ENCODE measurements at places on chromosomes 3 and 15.

DNA sequence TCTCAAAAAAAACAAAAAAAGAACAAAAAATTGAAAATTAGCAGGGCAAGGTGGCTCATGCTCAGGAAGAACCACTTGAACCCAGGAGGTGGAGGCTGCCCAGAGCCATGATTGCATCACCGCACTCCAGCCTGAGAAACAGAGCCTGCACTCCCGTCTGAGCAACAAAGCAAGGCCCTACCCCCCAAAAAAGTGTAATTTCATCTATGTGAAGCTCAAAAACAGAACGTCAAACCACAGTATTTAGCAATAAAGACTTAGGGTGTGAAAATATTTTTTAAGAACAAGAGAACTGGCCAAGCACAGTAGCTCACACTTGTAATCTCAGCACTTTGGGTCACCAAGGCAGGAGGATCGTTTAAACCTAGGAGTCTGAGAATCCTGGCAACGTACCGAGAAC lies 38.2 kb downstream of the STAG1 start:
- no peak for DNase-seq

DNA sequence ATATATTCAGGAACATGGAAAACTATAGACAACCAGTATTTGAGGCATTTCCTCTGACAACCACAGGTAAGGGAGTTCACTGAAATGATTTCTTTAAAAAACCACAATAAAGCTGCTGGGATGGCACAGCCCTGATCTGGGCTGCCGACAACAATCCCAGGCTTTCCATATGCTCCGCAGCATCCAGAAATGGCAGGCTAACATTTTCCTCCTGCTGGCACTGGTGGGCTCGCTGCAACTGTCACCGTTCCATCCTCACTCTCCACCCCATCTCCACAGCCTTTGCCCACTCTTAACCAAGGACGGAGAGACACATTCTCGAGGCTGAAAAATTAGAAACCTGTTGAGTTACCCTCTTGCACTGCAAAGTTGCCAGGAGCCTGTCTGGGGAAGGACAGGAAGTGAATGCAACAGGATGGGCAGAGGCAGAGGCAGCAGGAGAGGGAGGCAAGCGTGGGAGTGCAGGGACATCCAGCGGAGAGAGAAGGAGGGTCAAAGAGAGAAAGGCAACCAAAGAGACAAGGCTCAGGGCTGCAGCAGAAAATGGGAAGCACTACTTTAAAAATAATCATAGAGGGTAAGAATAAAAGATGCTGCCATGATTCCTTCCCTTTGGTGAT lies 79.0 kb upstream of the ARRDC4 start:
- no peak for DNase-seq

- DNase-seq: no peak
Measured at GRCh38 chr15:31247404-31247803, 79.2 kb upstream of the KLF13 start.

- no peak for DNase-seq
Measured at GRCh38 chr3:184954251-184954650, 142.3 kb downstream of the VPS8 start.

DNA sequence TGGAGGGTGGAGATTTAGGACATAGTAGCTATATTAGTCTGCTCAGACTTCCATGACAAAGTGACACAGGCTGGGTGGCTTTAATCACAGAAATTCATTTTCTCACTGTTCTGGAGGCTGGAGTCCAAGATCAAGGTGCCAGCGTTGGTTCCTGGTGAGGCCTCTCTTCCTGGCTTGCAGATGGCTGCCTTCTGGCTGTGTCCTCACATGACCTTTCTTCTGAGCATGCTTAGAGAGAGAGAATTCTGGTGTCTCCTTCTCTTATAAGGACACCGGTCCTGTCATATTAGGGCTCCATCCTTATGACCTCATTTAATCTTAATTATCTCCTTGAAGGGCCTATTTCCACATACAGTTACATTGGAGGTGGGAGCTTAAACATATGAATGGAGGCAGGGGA lies 14.9 kb upstream of the SHC4 start:
- DNase-seq: no peak

DNA sequence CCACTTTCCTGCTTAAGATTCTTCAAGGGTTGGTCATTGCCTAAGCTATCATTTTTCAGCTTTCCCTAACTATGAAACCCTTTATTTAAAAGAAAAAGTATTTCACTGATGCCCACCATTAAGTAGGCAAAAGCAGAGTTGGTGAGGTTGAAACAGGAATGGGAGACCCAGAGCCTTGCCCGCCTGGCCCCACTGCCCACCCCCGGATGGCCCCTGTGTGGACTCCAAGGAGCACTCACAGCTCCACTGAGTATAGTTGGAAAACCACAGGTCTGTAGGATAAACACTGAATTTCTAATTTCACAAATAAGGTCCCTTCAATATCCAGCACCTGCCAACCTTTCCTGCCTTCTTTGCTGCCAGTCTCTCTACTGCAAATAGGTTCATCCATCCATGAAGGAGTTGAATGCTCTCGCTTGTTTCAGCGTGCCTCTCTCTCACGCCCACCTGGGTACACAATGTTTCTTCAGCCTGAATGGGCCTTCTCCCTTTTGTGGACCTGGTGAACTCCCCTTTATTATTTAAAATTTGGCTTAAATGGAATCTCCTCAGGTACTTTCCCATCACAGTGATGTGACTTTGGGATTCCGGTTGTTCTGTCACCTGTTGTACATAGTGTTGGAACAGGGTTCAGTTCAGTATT lies 8.7 kb upstream of the ACAP2 start:
- DNase-seq: peak; percentile 21

GRCh38 chr3:152595975-152596821 lies 238.7 kb upstream of the P2RY1 start:
- no peak for DNase-seq

- no peak for DNase-seq
Measured at GRCh38 chr15:37394402-37395099, 294.2 kb upstream of the MEIS2 start.

DNA sequence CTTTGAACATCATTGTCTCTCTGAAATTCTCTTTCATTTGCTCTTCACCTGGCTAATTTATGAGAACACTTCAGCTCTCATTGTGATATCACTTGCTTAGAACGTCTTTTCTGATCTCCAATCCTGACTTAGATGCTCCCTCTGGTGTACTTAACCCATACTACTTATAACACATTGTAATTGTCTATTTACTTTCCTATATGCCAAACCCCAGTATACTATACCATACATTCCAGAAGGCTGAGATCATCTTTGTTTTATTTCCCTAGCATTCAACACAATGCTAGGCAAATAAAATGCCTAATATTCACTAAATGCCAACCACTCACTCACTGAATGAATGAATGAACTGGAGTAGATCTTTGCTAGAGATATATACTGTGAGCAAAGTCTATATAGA lies 27.0 kb upstream of the PEX5L start:
- DNase-seq: no peak

DNA sequence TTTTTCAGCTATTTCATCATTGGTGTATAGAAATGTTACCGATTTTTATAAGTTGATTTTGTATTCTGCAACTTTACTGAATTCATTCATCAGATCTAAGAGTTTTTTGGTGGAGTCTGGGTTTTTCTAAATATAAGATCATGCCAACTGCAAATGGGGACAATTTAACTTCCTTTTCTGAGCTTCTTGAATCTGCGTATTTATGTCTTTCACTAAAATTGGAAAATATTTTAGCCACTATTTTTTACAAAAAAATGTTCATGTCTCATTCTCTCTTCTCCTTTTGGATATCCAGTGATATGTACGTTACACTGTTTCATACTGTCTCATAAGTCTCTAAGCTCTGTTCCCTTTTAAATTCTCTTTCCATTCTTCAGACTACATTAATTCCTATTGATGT lies 123.8 kb downstream of the ISL2 start:
- DNase-seq: no peak

DNA sequence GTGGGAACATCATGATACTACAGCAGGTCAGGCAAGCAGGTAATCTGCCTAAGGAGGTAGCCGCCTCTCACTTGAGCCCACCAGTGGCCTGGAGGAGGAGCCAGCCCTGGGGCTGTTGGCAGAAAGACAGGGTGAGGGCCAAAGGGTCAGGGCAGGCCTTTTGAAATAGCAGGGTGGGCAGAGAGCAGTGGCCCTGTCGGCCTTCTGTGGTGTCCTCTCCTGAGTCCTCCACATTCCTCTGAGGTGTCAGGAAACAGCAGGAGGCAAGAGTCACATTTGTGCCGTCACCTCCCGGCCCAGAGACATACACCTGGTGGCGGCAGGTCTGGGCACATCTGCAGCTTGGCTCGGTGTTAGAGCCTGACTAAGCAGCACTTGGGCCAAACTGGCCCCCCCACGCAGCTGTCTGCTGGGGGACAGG lies 3.9 kb upstream of the BNC1 start:
- DNase-seq: no peak

DNA sequence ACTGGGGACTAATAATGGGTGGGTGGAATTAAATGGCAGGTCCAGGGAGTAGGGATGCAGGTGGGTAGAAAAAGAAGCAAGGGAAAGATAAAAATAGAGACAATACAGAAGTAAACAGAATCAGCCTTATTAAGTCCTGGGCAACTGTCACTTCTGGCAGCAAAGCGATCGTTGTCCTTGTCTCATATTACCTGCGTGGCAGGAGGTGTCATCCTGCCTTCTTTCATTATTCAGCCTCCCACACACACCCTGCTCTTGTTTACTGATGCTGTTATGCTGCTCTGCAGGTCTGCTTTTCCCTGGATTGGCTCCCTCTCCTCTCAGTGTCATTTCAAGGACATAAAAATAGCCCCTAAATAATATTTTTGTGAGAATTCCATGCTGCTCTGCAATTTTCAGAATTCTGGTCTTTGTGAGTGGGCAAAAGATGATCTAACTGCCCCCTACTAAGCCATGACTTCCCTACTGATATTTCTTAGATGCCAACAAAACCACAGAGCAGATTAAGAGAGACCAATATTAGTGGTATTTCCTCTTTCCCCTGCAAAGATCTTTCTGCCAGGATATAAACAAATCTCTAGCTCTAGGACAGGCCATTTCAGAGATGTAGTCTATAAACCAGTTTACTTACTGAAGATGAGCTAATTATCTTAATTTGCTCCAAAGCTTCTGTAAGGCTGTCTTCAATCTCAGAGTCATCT lies 8.5 kb downstream of the VEPH1 start:
- no peak for DNase-seq

DNA sequence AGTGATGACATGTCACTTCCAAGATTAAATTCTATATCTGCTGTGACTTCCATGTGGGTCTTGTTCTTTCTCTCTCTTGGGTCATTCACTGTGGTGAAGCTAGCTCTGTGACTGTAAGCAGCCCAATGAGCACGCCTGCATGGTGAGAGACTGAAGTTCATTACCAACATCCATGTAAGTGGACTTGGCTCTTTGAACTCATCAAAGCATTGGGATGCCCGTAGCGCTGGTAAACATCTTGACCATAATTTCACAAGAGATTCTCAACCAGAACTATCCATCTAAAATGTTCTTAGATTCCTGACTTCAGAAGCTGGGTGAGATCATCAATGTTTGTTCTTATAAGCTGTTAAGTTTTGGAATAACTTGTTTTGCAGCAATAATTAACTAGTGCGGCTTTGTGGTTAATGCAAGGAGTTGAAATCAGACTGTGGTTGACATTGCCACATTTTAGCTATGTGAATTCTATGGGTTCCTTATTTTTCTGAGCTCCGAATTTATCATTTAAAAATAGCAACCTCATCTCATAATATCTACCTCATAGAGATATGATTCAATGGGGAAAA lies 31.6 kb upstream of the LRRC3B start:
- no peak for DNase-seq

- no peak for DNase-seq
Measured at GRCh38 chr3:3053974-3054373, 56.2 kb downstream of the IL5RA start.

GRCh38 chr3:17775073-17775472 lies 32.6 kb upstream of the TBC1D5 start:
- DNase-seq: no peak

DNA sequence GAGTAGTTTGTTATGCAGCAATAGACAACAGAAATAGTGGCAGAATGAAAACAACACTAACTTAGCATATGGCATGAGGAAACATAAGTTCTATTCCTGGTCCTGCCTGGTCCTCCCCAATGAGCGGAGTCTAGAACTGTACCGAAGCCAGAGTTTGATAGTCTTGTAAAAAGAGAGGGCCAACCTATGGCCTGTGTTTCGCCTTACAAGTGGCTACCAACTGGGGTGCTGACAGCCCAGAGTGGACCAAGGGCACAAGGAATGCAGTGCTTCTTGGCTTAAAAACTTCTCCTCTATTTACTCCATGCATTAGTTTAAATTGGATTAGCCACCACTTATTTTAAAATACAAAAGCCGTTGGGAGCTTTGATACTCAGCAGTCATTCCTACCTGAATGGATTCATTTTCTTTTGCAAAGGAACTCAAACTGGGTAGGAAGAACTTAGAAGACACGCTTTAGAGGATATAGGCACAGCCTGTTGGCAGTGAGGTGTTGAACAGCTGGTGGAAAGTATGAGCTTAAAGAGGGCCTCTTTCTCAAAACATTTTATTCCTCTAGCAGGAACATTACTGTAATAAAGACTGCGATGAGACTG lies 302.9 kb downstream of the PLCL2 start:
- DNase-seq: no peak

DNA sequence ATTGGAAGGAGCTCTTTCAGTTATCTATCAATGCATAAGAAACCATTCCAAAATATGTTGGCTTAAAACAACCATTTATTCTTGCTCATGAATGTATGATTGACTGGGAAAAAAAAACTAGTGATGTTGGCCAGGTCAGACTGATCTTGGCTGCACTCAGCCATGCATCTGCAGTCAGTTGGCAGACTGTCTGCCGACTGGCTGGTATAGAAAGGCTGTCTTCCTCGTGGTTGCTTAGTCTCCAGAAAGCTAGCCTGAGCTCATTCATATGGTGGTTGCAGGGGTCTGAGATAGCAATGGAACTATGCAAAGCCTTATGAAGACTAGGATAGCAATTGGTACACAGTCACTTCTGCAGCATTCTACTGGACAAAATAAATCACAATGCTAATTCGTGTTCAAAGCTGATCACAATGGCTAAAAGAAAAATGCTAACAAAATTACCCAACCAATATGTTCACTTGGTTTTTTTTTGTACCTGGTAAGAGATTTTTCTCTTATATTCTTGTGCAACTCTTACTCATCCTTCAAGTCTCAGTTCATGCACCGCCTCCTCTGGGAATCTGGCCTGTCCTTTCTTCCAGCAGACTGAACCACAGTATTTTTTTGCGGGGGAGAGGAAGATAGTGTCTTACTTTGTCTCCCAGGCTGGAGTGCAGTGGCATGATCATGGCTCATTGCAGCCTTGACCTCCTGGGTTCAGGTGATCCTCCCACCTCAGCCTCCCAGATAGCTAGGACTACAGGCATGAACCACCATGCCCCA lies 126.8 kb downstream of the KCNAB1 start:
- no peak for DNase-seq

- no peak for DNase-seq
Measured at GRCh38 chr15:91318516-91318915, 218.5 kb downstream of the SV2B start.

DNA sequence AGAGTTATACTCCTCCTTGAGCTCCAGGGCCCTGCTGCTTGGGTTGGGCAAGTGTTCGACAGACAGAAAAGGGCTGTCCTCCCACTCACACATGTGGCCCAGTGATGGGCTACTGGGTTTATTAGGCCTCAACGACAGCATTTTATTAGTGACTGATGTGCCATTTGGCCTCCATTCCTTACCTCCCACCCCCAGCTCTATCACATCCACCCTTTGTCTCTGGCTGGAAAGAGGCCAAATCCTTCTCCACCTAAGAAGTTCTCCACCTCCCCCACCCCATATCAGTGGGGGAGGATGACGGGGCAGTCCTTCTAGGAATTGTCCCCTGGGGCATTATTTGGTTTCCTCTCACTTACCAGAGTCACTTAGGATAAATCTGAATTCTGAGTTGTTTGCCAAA lies 57.1 kb upstream of the WNT5A start:
- DNase-seq: no peak

GRCh38 chr3:24351779-24352469 lies 142.7 kb downstream of the THRB start:
- DNase-seq: no peak

Data from NCI-H1694 (cell line).